CD4-positive, alpha-beta T cell treated with Interleukin-6 for 4 hours (primary cell): ENCODE measurements at places on chromosomes 1 and 21.

DNA sequence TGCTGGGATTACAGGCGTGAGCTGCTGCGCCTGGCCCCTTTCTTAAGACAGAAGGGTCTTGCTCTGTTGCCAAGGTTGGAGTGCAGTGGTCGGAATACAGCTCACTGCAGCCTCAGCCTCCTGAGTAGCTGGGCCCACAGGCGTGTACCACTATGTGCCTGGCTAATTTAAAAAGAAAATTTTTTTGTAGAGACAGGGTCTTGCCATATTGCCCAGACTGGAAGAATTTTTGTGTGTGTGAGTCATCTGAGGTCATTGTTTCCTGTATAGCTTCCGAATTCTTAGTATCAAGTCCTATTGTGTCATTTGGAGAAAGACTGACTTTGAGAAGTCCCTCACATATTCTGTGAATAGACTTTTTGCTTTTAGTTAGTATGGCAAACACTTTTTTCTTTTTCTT lies 4.7 kb downstream of the SZRD1 start:
- DNase-seq = no peak

GRCh38 chr21:42672699-42673458 lies 19.5 kb downstream of the PDE9A start:
- no peak for DNase-seq

- no peak for DNase-seq
Measured at GRCh38 chr1:1364266-1364665, 5.9 kb upstream of the MXRA8 start.

DNA sequence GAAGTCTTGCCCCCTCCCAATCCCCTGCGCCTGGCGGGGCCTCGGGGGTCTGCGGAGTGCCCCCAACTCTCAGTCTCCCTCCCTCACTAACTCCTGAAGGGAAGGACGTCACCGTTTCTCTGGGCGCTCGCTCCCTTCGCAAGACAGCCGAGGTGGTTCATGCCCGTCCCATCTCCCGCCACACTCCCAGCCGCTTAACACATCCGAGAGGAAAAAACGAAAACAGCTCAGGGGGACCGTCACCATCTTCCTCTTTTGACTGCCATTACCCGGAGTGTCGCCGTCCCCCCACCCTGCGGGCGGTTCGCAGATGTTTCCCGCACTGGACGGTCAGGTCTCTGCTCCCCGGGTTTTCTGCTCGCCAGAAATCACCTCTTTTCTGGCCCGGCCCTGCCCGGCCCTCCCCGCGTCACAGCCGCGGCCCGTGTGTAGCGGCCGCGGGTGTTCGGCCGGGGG lies 532 bp downstream of the ERO1B start:
- DNase-seq = peak; percentile 34

- DNase-seq = no peak
Measured at GRCh38 chr1:178490136-178490535, 6.6 kb downstream of the CLEC20A start.

- peak; percentile 11 for DNase-seq
Measured at GRCh38 chr1:84997667-84998600, 1.0 kb upstream of the MCOLN2 start.

GRCh38 chr21:36162631-36163030 lies 6.0 kb downstream of the DOP1B start:
- no peak for DNase-seq

GRCh38 chr1:176174108-176174507 lies 33.0 kb downstream of the COP1 start:
- no peak for DNase-seq

DNA sequence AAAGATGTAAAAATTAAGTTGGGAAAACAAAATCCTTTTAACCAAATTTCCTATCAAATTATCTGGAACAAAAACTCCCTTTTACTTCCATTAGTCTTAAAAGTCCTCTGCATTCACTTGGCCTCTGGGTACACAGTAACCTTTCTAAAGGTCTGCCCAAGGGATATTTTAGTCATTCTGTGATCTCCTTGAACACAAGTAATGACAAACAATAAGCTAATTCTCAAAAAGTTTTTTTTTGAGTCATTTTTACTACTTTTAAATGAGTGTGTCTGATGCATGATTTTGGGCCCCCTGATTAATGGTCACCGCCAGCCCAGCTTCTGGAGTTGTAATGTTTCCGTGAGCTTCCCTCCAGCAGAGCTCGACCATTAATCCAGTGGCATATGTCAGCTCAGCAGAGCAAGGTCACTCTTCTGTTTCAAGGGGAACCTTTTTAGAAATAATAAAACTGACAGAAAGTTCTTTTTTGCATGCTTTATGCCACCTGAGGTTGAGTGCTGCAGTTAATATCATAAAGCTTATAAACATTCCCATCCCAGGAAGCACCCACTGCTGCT lies 14.3 kb downstream of the SAMSN1 start:
- DNase-seq = no peak

- no peak for DNase-seq
Measured at GRCh38 chr1:12098786-12099185, 35.7 kb downstream of the TNFRSF8 start.

GRCh38 chr1:104648269-104648691 lies 898.6 kb downstream of the AMY1C start:
- no peak for DNase-seq

DNA sequence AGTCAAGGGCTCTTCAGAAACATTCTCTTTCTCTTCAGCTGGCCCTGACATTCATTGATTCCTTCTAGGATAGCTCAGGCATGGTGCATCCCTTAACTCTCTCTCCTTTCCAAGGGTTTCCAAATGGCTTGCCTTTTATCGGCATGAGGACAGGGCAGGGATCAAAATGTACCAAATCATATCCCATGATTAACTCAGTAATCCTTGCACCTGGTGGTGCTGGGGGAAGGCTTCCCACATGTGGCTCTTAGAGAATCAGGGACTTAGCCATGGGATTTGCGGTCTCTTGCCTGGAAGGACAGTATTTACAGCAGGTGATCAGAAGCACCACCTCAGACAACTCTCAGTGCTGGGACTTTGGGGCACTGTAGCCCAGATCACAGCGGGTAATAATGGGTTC lies 46.2 kb upstream of the EDEM3 start:
- no peak for DNase-seq

DNA sequence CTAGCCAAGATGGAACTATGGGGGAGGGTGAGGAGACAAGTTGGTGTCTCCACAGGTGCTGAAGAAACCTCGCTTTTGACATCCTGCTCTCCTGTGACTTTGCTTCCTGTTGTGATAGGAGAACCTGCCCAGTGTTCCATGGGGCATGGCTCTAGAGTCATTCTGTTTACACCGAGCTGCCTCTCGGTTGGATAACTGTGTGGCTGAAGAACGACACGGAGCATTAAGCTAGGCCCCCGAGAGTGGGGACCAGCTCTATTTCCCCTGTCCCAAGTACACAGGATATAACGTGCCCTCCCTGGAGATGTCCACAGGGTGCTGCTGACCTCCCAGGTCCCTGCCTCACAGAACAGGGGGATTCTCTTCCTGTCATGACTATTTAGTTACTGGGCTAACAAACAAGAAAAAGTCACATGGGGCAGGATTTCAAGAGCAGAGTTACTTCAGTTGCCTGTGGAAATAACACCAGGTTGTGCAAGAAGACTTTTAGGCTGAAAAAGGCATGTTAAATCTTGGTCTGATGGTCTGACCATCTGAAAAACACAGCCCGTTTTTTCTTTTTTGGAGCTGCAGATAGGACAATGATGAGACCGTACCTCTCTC lies 29.4 kb upstream of the PPP2R5A start:
- no peak for DNase-seq

- DNase-seq = no peak
Measured at GRCh38 chr21:46046471-46046870, 51.4 kb upstream of the COL6A2 start.

DNA sequence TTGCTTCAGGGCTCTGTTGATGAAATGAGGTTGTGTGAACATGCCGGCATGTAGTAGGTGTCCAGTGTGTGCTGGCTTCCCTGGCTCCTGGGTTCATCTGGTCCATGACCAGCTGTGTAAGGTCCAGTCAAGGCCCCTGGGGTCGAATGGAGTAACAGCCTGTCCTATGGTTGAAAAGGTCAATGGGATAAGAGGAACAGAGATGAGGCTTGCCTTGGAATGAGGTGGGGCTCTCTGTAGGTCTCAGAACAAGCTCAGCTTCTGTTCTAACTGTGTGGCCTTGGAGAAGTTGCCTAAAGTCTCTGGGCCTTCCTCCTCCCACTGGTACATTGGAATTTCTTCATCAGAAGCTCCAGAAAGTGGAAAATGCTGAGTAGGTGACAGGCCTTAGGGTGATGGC lies 26.6 kb downstream of the RPS6KA1 start:
- no peak for DNase-seq

GRCh38 chr1:5891736-5892135 lies 100.5 kb downstream of the NPHP4 start:
- DNase-seq = no peak

DNA sequence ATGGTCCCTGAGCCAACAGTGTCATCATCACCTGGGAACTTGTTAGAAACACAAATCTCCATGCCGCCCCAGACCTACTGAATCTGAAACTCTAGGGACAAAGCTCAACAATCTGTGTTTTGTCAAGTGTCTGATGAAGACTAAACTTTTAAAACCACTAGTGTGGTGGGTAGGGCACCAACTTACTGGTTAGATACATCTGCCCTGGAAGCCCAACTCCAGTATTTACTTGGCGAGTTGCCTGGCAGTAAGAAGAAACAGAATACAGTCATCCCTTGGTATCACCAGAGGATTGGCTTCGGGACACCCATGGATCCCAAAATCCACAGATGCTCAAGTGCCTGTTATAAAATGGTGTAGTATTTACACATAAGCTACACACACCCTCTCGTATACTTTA lies 367.9 kb upstream of the DUSP10 start:
- DNase-seq = no peak

DNA sequence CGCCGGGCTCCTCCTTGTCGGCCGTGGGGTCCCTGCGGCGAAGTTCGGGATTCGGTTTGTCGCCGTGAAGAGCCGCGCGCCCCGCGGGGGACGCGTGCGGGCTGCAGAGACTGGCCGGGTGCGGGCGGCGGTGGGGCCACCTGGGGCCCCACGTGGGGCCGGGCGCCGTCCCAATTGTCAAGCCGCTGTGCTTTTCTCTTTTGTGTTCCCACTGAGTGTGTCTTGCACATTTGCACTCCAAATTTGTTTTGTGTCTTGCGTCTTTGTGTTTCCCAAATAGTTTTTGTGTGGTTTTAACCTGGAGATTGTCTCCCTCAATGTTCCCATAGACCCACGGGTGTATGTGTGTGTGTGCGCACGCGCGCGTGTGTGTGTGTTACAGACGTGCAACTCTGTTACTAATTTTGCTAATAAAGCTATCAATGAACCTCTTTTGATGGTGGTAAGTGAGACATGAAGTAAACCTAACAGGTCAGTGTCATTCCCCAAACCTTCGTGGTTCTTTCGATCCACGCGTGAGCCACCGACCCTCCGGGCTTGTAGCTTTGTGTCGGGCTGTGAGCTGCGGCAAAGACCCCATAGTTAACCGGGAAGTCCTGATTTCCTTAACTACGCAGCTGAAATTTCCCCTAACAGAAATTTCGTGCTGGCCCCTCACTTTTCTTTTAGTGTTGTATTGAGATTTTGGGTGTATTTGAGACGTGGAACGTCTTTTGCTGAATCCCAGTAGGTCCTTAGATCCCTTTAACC lies 708 bp downstream of the PRDM2 start:
- DNase-seq = peak; percentile 67

DNA sequence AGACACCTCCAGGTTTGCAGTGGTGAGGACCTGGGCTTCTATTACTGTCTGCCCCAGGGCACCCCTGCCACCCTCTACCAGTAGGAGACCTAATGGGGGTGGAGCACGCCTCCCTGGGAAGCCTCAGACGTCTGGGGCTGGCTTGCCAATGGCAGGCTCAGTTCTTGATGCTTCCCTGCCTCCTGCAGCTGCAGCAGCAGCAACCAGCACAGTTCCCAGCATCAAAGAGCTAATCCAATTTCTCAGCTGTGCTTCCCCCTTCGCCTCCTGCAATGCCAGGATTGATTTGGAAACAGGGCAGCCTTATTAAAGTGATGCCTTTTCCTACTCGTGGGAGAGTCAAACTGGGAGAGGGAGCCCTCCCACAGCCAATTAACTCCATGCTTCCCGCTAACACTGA lies 8.2 kb downstream of the SYT2 start:
- DNase-seq = no peak

- DNase-seq = no peak
Measured at GRCh38 chr1:31381394-31382294, 8.8 kb upstream of the FABP3 start.

DNA sequence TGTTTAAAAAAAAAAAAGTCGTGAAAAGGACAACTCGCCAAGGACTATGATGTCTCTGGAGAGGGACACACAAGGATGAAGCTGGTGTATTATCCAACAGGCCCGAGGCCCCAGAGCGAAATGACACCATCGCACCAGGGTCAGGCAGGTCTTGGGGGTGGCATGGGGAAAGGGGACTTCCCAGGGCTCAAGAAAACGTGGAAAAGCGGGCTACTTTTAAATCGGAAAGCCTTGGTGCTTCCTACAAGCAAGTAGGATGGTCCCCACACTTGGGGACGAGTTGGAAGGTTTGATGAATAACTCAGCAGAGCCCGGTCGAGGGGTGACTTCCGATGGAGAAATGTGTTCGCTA lies 505 bp upstream of the GNPAT start:
- no peak for DNase-seq

DNA sequence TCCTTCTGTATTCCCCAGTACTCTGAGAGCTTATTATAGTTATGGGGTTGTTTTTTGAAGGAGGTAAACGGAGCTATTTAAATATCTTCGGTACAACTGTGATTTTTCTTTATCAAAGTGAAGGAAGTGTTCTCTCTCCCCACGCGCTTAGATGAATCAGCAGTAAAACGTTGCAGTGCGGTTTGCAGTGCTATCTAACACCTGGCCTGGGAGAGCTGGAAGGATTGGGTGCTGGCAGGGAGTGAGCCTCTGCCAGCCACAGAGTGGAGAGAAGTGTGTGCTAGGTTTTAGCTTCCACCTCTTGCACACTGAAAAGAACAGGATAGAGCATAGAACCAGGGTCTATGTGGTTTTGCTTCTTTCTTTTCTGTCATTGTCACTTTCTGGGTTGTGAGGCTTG lies 165.9 kb downstream of the SDCCAG8 start:
- DNase-seq = peak; percentile 43

GRCh38 chr1:119147661-119148090 lies 7.2 kb upstream of the WARS2 start:
- no peak for DNase-seq

DNA sequence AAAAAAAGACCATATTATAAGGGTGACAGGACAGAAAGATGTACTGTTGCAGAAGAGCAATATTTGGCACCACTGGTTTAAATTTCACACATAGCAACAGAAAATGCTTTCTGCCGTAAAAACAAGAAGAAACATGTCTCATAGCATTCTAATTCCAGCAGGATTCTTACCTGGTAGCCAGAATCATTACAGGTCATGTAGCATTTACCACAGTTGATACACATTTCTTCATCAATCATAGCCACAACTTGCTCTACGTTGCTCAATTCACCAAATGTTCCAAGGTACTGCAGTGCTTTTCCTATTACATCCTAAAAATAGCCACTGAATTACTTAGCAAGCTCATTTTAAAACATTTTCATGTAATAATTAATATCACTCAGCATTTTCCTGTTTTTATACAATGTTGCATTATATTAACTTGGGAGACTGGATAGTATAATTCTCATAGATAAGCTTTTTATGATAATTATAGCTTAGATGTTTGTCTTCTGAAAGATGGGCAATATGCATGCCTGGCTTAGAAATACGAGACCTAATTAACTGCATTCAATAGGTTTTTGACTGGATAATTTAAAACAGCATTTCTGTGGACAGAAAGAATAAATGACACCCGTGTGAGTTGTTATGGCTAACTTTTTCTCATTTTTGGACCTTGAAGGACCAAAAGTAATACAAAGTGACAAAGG lies 360.7 kb downstream of the PTBP2 start:
- DNase-seq = no peak

- DNase-seq = peak; percentile 86
Measured at GRCh38 chr1:87331365-87332241, 2.9 kb downstream of the LMO4 start.

- DNase-seq = no peak
Measured at GRCh38 chr1:182677397-182678098, 6.8 kb downstream of the RGS8 start.
